ENCODE measurements at places on chromosomes 2 and 18. TPM values are rescaled to one million over a fixed set of nuclear protein-coding genes. Genes with fewer than 3 reads are reported as not detected.

- DNase-seq: no peak
These were observed 106.8 kb downstream of the NCKAP5 start for GRCh38 chr2:133461484-133461883.

DNA sequence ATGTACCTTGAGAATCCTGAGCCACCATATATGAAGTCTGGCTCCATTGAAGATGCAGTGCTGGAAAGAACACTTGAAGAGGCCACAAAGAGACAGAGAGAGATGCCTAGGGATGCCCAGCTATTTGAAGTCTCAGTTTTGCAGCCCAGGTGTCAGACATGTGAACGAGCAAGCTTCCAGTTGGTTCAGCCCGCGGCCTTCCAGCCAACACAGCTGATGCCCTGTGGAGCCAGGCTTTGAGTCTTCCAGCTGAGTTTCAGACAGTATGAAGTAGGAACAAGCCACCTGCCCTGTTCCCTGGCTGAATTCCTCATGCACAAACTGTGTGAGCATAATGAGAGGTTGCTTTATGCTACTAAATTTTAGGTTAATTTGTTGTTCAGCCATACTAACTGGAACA, 108.8 kb downstream of the SPHKAP start:
- no peak for DNase-seq

PUM2 gene
- 123 TPM for polyA plus RNA-seq

- no peak for DNase-seq
These were observed 399.7 kb downstream of the MTX2 start for GRCh38 chr2:176668912-176669311.

COL4A4 gene
- 48.6 TPM for polyA plus RNA-seq

- DNase-seq: no peak
These were observed 74.0 kb downstream of the FRZB start for GRCh38 chr2:182792441-182792840.

GRCh38 chr2:7225848-7226247, 308.6 kb downstream of the RNF144A start:
- no peak for DNase-seq

Measured in left kidney (tissue), 8 donors.